ENCODE measurements at places on chromosomes 5 and 9.

GRCh38 chr5:14440223-14440581, 141.4 kb upstream of the OTULINL start:
- DNase-seq, result no peak

DNA sequence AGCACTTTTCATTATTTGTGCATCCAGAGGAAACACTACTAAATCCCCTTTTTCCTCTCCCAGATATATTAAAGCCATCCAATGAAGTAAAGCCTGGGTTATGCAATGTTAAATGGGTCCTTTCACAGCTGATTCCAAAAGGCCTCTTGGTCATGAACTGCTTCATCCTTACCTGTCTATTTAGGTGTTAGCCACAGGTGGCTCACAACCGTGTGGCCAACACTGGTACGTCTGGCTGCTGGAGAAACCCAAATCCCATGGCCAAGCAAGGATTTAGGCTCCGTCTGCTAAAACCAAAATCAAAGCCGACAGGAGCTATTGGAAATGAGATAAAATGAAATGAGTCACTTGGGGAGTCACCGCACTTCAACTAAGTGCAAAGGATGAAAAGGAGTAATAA, 193.9 kb downstream of the ADCY2 start:
- DNase-seq, result no peak

GRCh38 chr5:120568711-120569110, 104.6 kb downstream of the PRR16 start:
- no peak for DNase-seq

DNA sequence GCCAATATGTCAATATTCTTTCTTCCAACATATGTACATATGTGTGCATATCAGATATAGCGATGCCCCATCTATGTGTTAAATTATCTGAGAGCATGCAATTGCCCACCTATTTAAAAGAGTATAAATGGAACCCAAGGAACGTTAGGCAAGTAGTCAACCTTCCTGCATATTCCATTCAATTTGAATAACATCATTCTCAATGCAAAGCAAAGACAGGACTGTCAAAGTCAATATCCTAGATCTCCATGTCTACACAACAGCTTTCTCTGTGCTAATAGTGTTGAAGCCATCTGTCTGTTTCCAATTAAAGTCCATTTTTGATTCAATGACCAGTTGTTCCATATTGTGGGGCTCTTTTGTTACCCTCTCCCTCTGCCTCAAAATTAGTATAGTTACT, 85.3 kb upstream of the COX7C start:
- DNase-seq, result no peak

DNA sequence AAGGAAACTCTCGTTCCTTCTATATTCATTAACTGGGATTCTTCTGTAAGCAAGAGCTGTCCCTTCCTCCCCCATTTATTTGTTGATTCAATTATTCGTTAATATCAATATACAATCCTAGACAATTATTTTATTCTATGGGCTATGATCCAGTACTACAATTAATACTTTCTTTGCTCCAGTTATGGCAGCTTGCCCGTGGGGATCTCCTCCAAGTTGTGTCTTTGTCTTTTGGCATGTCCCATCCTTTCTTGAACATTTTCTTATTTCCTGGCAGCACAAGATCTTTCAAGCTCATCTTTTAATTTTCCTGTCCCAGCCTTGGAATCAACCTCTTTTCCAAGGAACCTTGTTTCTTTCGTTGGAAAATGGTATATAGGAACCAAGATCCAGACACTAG, 249.3 kb downstream of the GAS1 start:
- no peak for DNase-seq

- no peak for DNase-seq
These were observed 38.8 kb upstream of the ANXA2R start for GRCh38 chr5:43078956-43079355.

GRCh38 chr5:131932235-131932634, 13.2 kb downstream of the MEIKIN start:
- DNase-seq, result no peak

GRCh38 chr9:886886-887285, 45.4 kb downstream of the DMRT1 start:
- no peak for DNase-seq
